ENCODE measurements at places on chromosomes 13 and 19.

DNA sequence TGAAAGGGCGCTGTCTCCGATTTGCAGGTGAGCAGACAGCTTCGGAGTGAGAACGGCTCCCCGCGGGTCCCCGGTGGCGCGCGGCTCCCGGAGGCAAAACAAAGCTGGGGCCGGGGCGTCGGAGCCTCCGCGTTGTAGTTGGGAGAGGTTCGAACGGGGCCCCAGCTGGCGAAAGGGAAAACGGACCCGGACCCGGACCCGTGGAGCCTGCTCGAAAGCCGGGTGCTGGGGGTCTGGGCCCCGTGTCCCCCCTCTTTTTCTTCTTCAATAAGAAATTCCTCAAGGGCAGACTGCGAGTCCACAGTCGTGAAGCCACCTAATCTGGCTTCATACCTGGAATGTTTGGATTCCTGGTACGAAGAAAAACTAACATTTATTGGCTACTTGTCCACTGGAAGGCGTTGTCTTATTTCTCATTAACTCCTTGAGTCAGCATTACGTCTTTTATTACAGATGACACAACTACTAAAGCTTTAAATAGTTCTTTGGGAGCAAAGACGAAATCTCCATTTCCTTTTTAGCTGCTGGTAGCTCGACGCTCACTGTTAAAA, 632 bp upstream of the MTIF3 start:
- no peak for DNase-seq

- no peak for DNase-seq
Measured at GRCh38 chr13:112657850-112658445, 31.9 kb upstream of the ATP11A start.

GRCh38 chr13:46605825-46606554, 53.0 kb downstream of the LRCH1 start:
- DNase-seq, result no peak

GRCh38 chr13:98900442-98900841, 77.4 kb downstream of the DOCK9 start:
- no peak for DNase-seq

GRCh38 chr19:12783291-12783848, 7.9 kb upstream of the JUNB start:
- no peak for DNase-seq
